ENCODE measurements at places on chromosomes 11 and 22. TPM values are rescaled to one million over a fixed set of nuclear protein-coding genes. Genes with fewer than 3 reads are reported as not detected.

Gene MOGAT2
- not detected for total RNA-seq

Gene APOL5
- not detected for total RNA-seq

Gene CLTCL1
- 2.1 TPM for total RNA-seq

Gene CHRDL2
- not detected for total RNA-seq

Gene CASP5
- not detected for total RNA-seq

Gene LMO2
- total RNA-seq, result not detected

Data from activated T-cell treated with anti-CD3 and anti-CD28 coated beads, Interleukin-2, amount 50 U/mL, for 72 hours (primary cell).